ENCODE measurements at places on chromosomes 3 and 15.

GRCh38 chr15:89149501-89150101 lies 61.3 kb downstream of the ABHD2 start:
- DNase-seq = no peak

- no peak for DNase-seq
Measured at GRCh38 chr3:139559541-139559940, 20.0 kb upstream of the RBP1 start.

DNA sequence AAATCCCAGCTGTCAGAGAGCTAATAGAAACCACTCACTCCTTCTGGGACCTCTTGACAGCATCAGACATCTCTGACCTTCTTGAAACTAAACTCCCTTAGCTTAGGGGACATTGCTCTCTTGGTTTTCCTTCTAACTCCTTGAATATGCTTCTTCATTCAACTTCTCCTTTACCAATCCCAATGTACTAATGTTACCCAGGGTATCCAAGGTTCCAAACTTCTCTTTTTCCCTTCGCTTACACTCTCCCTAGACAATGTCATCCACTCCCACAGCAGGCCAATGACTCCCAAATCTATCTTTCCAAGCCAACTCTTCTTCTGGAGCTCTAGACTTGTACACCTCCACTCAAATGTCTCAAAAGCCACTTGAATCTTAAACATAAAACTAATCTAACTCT lies 14.6 kb downstream of the HEXA start:
- DNase-seq = no peak

- no peak for DNase-seq
Measured at GRCh38 chr3:122103821-122104514, 48.8 kb downstream of the CD86 start.

DNA sequence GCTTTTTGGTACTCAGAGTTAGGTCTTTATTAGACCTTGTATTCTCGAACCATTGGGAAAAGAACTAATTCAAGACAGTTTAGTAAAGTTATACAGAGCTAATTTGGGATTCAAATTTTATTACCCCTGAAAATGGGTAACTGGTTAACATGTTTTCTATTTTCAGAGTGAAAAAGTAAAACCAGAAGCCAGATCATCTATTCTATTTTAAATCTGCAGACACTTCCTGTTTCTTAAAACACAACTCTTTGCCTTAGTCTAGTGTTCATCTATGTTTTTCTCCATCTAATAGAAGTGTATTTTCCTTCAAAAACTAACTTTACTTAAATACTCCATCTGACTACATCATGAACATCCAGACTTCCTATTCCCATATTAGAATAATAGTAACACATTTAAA lies 113.4 kb downstream of the CCNL1 start:
- DNase-seq = no peak

DNA sequence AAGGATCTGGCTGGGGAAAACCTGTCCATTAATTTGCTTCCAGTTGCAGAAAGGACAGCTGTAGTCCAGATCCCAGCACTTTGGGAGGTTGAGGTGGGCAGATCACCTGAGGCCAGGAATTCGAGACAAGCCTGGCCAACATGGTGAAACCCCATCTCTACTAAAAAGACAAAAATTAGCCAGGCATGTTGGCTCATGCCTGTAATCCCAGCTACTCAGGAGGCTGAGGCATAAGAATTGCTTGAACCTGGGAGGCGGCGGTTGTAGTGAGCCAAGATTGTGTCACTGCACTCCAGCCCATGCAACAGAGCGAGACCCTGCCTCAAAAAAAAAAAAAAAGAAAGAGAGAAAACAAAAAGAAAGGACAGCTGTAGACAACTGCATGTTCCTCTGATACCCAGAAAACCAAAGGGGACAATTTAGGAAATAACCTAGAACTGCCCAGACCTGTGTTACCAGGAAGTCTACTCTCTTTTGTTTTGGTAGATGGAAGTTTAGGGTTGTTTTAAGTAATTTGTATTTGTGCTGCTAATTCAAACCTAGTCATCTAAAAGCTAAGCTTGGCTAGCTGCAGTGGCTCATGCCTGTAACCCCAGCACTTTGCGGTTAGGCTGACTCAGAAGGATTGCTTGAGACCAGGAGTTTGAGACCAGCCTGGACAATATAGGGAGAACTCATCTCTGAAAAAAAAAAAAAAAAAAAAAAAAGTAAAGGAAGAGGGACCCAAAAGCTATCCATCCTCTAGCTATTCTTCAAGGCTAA lies 22.7 kb downstream of the EXD1 start:
- no peak for DNase-seq

DNA sequence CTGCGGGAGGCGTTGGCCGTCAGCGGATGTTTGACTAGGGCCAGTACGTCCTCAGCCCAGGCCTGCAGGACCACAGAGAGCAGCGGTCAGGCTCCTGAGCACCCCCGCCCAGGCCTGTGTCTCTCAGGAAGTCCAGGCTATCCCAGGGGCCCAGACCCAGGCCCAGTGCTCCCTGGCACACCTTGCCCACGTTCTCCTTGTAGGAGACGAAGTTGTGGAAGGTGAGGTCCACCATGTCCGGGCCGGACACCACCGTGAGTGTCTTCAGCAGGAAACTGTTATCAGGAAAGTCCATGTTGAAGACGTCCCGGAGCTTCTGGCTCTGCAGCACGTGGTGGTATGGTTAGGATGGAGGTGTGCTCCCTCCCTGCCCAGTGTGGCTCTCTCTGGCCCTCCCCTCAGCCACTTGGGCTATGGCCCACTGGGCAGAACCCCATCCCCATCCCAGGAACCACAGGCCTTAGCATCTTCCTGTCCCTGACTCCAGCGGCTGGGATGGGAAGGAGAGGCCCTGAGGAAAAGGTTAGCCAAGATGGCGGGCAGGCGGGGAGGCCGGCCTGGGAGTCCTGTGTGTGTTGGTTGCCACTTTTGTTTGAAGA lies 5.3 kb downstream of the PLCB2 start:
- no peak for DNase-seq

DNA sequence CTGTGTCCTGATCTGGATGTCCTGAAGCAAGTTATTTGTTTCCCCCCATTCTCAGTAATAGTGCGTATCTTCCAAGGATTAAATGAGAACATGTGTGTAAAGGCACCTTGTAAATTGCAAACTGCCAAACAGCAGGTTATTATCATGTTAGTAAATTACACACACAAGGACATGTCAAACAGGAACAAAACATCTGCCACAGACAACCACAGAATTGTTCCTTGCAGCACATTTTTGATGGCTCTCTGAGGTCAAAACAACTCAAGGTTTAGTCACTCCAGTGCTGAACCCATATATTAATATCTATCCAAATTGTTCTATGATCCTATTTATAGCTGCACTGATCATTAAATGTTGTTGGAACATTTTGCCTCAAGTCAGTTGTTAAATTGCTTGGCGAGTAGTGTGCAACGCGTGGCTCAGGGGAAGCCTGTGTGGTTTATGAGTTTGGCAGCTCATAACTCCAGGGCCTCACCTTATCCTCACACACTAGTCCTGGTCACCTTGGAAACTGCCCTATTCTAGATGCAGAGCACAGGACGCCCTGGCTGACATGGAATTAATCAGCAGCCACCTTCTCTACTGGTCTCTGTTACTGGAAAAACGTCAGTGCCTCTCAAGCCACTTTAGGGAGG lies 46.3 kb upstream of the CDV3 start:
- DNase-seq = no peak

GRCh38 chr3:50570508-50571279 lies 1.4 kb downstream of the HEMK1 start:
- no peak for DNase-seq

DNA sequence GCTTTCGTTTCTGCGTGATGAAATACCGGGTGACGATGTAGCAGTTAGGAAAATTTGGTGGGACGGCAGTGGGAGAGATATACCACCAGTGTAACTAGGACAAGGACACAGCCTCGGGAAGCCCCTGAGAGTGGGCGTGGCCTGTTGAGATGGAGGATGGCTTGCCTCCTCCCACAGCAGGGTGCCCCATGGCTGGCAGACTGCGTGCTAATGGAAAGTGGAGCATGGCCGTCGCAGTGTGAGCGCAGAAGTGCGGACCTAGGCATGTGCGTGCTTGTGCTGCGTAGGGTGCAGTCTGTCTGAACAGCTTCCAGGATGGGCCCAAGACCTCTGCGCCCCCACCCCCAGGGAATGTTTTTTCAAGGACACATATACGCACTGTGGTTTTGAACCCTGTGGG lies 56.8 kb downstream of the CHDH start:
- no peak for DNase-seq

DNA sequence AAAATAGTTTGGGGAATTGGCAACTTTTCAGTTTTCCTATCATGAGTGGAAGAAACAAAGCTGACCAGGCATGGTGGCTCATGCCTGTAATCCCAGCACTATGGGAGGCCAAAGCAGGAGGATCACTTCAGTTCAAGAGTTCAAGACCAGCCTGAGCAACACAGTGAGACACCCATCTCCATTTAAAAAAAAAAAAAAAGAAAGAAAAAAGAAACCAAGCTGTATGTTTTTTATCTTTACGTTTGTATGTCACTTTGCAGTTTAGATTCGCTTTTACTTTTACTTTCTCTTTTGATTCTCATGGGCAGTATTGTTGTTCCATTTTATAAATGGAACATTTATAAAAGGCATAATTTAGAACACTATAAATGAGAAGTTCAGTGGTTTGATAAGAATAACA lies 31.2 kb upstream of the TNIK start:
- no peak for DNase-seq
